Stimulated activated CD4-positive, alpha-beta T cell treated with anti-CD3 and anti-CD28 coated beads, Interleukin-12 subunit alpha, Interleukin-12 subunit beta, amount 100 ng/mL, for 24 hours (primary cell): ENCODE measurements at places on chromosomes 13 and 19.

DNA sequence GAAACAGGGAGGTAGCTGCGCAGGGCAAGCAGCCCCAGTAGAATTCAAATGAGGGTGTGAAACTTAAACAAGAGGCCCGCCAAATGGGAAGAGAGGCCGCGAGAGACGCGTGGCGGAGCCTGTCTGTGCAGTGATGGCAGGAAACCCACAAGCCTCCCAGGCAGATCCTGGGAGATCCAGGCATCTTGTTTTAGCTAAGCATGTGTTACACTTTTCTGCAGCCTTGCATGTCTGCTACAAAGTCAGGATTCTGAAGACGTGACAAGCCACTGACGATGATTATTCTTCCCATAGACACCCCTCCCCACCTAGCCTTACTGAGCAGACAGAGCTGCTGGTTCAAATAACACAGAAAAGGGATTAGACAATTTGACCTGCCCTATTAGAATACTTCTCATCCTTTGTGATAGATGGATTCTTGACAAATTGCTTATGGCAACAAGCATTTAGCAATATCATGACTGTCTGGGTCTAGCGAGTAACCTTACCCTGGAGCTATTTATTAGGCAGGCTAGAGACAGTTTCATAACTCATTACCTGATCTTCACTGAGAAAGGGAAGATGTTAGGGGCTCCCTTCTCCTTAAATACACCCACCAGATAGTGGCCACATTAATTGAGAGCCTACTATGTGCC is 185.2 kb upstream of the IRS2 start:
- no peak for DNase-seq

DNA sequence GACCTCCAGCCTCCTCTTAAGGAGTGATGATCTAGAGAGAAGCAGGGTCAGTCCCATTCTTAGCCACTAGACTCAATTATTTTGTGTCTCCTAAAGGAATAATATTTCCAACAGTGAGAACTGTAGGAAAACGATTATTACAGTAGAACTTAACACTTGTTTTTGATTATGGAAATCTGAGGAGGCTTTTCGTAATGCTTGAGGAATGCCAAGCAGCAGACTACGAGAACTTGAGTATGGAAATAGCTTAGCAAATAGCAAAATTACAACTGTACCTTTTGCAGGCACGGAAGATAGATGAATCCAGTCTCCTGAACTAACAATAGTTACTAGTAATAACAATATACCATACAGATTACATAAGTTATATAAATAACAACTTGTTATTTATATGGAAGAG is 12.2 kb downstream of the BRD4 start:
- DNase-seq, result no peak

- DNase-seq, result no peak
Measured at GRCh38 chr13:108142702-108143436, 72.5 kb downstream of the LIG4 start.

DNA sequence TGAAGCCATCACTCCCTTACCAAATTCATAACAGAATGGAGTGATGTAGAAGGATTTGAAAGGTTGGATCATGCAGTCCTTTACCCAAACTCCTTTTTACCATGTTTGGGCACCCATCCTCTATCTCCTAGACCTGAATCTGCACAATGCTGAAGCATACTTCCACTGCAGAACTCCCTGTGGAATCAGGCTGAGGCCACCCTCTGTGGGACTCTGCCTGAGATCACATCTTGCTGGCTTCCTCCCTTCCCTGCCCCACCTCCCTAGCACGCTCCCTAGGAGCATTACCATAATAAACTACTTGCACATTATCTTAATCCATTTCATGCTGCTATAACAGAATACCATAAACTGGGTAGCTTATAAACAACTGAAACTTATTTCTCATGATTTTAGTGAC is 68.4 kb upstream of the VSTM2B start:
- no peak for DNase-seq
